Keratinocyte (primary cell): ENCODE measurements at places on chromosomes 16 and 17. TPM values are rescaled to one million over a fixed set of nuclear protein-coding genes. Genes with fewer than 3 reads are reported as not detected.

DNA sequence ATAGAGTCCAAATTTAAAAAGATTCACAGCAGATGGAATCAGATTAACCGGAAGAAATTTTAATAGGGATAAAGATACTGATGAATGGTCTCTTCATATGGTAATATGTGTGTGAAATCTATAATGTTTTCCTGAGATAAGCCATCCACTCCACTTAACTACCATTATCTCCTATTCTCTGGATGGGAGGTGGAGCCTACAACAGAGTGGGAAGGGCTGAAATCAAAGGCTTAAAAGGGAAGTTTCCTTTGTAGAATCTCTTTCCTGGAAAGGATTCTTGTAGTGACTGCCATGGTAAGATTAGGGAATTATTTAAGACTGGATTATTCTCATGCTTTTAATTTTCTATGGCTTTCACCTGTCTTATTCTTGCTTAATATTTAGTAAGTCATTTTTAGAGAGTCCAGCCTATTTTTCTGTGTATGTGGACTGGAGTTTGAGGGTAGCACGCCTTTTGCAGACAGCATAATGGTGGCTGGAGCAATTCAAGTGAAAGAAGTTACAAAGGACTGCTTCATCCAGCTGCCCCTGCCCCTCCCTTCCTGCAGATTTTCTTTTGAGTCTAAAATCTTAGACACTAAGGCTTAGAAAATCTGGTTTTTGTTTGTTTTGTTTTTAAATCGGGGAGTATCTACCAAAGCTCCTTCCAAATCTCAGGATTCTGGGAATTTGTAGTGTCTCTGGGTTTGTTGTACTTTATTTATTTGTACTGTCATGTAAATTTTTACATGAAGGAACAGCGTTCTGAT lies 26.5 kb downstream of the KAT7 start:
- no peaks in the 10 kb centered on the region for H3K27me3 ChIP-seq
- peaks cover 10% of the 10 kb centered on the region for H3K36me3 ChIP-seq
- peak overlapping the region; percentile 42 for H3K27ac ChIP-seq
- peaks cover 18% of the 10 kb centered on the region for H3K4me1 ChIP-seq
- no peak for DNase-seq
- peak overlapping the region; percentile 2 for H3K4me3 ChIP-seq

FAM171A2 gene
- 0.35 to 0.95 TPM (median 0.37 TPM) in 3 replicates for polyA plus RNA-seq

GRCh38 chr17:65158041-65158440 lies 20.9 kb downstream of the RGS9 start:
- no peaks in the 10 kb centered on the region for H3K4me1 ChIP-seq
- H3K36me3 ChIP-seq = no peaks in the 10 kb centered on the region
- H3K4me3 ChIP-seq = no peak overlapping the region
- no peak overlapping the region for H3K27ac ChIP-seq

PRSS53 gene
- 0.50 to 1.2 TPM (median 0.97 TPM) in 3 replicates for polyA plus RNA-seq

KAT7 gene
- polyA plus RNA-seq = 8.0 to 22.8 TPM (median 19.7 TPM) in 3 replicates

TXNDC17 gene
- polyA plus RNA-seq = 938 to 1,215 TPM (median 1,093 TPM) in 3 replicates

KRTAP9-8 gene
- not detected in 3 replicates for polyA plus RNA-seq

DNA sequence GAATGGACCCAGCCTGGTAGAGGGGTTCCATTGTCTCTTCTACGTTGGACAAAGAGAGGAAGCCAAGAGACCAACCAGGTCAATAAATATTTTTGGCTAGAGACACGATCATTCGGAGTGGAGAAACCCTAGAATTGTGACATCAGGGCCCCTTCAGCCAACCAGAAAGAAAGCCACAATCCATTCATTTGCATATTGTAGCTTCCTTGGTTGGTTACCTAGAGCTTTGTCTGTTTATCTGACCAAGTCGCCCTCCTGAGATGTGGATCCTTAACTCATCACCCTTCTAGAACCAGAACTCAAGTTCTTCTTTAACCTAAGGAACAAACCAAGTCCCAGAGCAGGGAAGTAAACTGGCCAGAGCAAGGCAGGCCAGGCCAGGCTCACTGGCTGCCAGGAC lies at the start of gene CCDC182:
Gene CCDC182 (minus strand): TSS at position 58 of the 400 bp plus-strand sequence. CDS start 27 bp downstream, at position 31.
- no peak within 1 kb of the TSS for H3K4me3 ChIP-seq
- no peaks in the 10 kb centered on the region for H3K4me1 ChIP-seq
- H3K27ac ChIP-seq = no peak within 1 kb of the TSS
- no peaks in the 10 kb centered on the region for H3K36me3 ChIP-seq

IFT20 gene
- 19.9 to 28.7 TPM (median 27.1 TPM) in 3 replicates for polyA plus RNA-seq

DNA sequence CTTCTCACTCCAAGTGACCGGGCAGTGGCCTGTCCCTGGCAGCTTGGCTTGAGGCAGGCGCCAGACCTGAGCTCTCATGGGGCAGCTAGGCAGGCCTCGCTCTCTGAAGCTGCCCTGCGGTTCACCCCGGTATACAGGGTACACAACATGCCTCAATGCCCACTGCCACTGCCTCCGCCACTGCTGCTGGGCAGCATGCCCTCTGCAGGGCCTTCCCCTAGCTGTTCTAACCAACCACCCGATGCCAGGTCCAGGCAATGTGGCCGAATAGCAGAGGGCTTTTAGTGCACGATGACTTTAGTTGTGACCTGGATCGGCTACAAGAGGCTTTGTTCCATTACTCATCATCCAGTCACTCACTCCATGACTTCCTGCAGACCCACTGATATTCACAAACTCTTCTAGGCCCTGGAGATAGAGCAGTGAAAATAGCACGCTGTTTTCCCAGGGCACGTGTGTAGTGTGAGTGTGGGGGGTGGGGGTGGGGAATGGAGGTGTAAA lies 19.7 kb downstream of the CDC42EP4 start:
- peak overlapping the region; percentile 36 for H3K27ac ChIP-seq
- no peaks in the 10 kb centered on the region for H3K27me3 ChIP-seq
- peak overlapping the region; percentile 41 for H3K4me3 ChIP-seq
- no peak for DNase-seq
- H3K36me3 ChIP-seq = no peaks in the 10 kb centered on the region

- no peak overlapping the region for H3K27ac ChIP-seq
- no peaks in the 10 kb centered on the region for H3K4me1 ChIP-seq
- H3K4me3 ChIP-seq = no peak overlapping the region
- DNase-seq = no peak
- peaks cover 17% of the 10 kb centered on the region for H3K27me3 ChIP-seq
- H3K36me3 ChIP-seq = no peaks in the 10 kb centered on the region
These were observed 21.9 kb downstream of the ZNF423 start for GRCh38 chr16:49833796-49834530.

DNA sequence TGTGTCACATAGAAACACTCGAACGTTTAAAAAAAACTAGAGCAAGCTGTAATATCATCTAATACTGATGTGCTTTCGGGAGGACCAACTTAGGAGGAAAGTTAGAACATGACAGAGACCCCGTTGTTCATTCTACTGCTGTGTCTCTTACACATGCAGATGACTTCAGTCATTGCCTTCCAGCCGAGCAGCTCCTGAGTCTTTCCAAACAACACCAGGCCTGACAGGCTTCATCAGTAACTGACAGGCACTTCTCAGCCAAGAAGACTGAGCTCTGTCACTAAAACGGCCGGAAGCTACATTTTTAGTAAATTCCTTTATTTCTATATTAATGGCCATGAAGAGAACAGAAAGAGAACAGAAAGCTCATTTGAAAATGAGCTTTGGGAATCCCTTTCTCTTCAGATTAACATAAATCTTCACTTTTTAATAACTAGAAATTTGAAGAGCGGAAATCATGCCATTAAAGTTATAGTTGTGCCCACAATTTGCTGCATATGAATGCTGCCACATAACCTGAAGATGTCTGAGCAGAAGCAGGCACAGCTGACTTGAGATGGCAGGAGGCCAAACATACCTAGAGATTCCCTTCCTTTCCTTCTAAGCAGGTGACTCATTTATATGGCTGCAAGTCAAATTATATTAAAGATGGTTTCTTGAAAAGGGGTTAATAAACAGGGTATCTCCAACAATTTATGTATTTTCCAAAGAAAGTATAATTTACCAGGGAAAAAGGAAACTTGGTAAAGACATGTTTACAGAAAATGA lies 148.9 kb downstream of the ITFG1 start:
- DNase-seq = peak; percentile 19
- H3K27me3 ChIP-seq = no peaks in the 10 kb centered on the region
- H3K4me1 ChIP-seq = peaks cover 5% of the 10 kb centered on the region

C16orf87 gene
- 6.7 to 10.2 TPM (median 7.0 TPM) in 3 replicates for polyA plus RNA-seq

DNA sequence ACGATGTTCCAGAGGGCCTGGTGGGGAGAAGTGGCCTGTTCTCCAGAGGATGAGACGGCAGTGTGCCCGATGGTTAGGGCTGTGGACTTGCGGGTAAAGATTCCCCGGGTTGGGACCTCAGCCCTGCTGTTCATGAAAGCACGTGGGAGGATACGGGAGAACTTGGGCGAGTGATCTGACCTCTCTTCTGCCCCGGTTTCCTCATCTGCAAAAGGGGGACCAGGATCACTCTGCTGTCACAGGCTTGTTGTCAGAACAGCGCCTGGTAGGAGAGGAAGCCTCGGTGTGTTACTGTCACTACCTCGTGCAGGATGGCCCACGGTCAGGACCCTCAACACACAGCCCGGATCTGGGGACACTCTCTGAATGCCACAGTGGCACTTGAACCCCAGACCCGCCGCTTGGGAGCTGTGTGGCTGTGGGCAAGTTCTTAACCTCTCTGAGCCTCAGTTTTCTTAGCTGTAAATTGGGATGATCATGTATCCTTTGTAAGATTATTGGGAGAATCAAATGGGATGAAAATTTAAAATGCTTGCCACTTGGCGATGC lies 85.6 kb upstream of the CDC42EP4 start:
- peaks cover 8% of the 10 kb centered on the region for H3K36me3 ChIP-seq
- no peak overlapping the region for H3K27ac ChIP-seq
- no peak for DNase-seq
- no peaks in the 10 kb centered on the region for H3K27me3 ChIP-seq
- no peak overlapping the region for H3K4me3 ChIP-seq
- H3K4me1 ChIP-seq = no peaks in the 10 kb centered on the region

DNA sequence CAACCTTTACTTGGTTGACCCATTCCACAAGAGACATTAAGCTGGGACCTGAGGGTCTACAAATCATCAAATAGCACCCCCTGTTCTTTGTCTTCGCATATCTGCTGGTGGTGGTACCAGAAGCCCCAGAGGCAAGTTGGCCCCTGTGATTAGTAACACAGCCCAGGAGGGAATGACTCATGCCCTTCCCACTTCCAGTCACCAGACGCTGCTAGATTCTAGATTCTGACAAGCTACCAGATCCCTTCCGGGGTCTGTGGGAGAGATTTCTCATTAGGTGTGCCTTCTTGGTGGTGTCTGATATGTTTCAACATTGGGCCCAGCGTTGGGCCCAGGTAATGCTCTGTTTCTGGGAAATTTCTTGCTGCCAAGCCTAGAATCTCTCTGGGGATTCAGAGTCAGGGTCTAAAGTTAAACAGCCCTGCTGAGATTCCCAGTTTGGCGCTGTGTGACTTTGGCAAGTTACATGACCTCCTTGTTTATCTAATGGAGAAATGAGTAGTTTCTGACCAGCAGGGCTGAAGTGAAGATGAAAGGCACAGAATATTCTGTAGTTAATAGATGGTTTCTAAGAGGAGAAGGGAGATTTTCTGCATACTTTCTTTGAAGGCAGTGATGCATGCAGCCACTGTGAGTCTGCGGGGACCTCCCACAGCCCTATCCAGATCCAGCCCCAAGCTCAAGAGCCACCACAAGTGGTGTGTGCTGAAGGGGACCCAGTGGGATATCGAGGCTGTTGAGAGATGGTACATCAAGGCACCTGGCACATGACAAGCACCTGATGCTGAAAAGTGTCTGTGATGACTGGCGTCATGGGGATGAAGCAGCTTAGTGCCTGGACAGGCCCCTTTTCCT lies 3.9 kb downstream of the TRPV2 start:
- peak; percentile 48 for DNase-seq
- peaks cover 34% of the 10 kb centered on the region for H3K4me1 ChIP-seq
- no peaks in the 10 kb centered on the region for H3K36me3 ChIP-seq
- no peaks in the 10 kb centered on the region for H3K27me3 ChIP-seq
- H3K27ac ChIP-seq = peak overlapping the region; percentile 54

DNA sequence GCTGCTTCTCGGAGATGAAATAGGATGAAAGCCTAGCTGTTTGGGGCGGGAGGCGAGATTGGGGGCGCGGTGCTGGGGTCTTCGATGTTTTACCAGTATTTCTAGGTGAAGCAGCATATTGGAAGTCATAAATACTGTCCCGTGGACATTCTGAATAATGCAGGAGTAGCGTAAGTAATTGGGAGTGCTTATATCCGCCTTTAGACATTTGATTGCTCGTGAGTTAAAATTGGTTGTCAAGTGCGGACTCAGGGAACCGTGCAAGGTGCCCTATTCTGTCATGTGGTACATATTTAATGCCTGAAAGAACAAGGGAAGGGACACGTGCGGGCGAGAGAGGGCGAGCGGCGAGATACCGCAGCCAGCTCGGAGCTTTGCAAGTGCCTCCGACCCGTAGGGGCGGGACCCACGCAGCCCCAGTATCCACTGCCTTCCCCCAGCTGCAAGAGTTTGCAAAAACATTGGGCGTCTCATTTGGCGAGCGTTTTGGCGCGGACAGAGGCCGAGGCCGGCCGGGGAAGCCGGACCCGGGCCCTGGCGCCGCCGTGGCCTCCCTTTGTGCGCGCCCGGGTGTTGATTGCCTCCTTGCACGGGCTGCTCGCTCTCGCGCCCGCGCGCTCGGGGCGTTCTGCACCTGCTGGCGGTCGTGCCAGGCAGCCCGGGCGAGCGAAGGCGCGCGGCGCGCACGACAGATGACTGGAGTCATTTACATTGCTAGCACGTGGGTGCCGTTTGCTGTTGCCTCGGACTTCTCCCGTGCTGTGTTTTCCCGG lies 849.8 kb upstream of the RBFOX1 start:
- no peaks in the 10 kb centered on the region for H3K4me1 ChIP-seq
- no peaks in the 10 kb centered on the region for H3K27me3 ChIP-seq
- H3K36me3 ChIP-seq = no peaks in the 10 kb centered on the region
- DNase-seq = no peak
- no peak overlapping the region for H3K4me3 ChIP-seq

GRCh38 chr16:27097800-27098230 lies 31.1 kb downstream of the C16orf82 start:
- no peak overlapping the region for H3K4me3 ChIP-seq
- no peak for DNase-seq

GCGR gene
- not detected in 3 replicates for polyA plus RNA-seq

DNA sequence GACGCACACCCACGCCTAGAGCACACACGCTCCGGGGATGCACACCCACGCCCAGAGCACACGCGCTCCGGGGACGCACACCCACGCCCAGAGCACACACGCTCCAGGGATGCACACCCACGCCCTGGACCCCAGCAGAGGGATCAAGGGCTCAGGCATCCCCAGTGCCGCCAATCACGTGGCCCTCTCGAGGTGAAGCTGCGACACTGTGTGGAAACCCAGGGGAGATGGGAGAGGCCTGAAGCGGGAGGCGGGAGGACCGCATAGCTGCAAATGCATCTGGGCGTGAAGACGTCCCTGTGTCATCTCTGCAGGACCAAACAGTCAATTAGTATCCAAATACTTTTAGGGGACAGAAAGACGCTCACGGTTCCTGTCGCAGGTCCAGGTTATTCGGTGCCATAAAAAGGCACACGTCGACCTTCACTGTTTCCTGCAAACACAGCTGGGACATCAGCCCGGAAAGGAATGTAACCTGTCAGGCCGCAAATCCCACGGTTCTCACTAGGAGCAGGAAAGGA lies 56.4 kb downstream of the TBC1D16 start:
- no peaks in the 10 kb centered on the region for H3K4me1 ChIP-seq
- H3K27me3 ChIP-seq = no peaks in the 10 kb centered on the region
- H3K4me3 ChIP-seq = no peak overlapping the region
- no peak for DNase-seq
